ENCODE measurements at places on chromosomes 13 and 19.

DNA sequence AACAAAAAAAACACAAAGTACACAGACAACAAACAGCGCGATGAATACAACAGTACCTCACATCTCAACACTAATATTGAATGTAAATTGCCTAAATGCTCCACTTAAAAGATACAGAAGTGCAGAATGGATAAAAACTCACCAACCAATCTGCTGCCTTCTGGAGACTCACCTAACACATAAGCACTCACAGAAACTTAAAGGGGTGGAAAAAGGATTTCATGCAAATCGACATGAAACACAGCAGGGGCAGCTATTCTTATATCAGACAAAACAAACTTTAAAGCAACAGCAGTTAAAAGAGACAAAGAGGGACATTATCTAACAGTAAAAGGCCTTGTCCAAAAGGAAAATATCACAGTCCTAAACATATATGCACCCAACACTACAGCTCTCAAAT lies 209.5 kb downstream of the ABCC4 start:
- DNase-seq: no peak

- no peak for DNase-seq
Measured at GRCh38 chr19:5996623-5997320, 18.8 kb upstream of the RANBP3 start.

GRCh38 chr13:114260814-114261213 lies 20.6 kb upstream of the UPF3A start:
- no peak for DNase-seq

- DNase-seq: no peak
Measured at GRCh38 chr13:106503730-106504453, 31.6 kb downstream of the EFNB2 start.

DNA sequence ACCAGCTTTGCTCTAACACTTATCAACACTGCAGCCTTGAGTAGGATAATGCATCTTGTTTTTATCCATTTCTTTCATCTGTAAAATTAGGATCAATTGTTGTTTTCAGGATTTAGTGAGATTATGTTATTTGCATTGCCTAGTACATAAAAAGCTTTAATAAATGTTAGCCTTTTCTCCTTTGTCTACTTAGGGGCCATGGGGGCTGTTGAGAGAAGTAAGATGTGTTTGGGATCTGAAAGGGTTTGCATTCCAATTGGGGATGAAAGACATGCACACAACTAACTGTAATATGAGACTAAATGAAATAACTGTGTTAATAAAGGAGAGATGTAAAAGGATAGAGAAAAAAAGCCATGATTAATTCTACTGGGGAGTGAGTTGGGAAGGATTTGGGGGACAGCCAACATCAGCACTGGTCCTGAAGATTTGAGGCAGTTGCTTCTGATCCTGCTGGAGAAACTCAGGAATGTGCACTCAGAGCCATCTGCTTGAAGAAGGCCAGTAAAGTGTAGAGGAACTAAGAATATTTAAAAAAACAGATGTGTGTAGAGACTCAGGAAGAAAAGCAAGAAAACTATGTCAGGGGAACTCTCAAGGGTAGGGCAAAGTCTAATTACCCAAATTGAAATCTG lies 236.3 kb downstream of the OLFM4 start:
- DNase-seq: no peak

- DNase-seq: no peak
Measured at GRCh38 chr13:66995203-66995611, 234.9 kb downstream of the PCDH9 start.

GRCh38 chr19:4051175-4052101 lies 15.3 kb downstream of the ZBTB7A start:
- no peak for DNase-seq

- no peak for DNase-seq
Measured at GRCh38 chr19:13705928-13706447, 58.3 kb upstream of the MRI1 start.

- DNase-seq: no peak
Measured at GRCh38 chr19:13130886-13131490, 12.9 kb downstream of the NACC1 start.

- DNase-seq: no peak
Measured at GRCh38 chr19:16227837-16228636, 30.3 kb downstream of the AP1M1 start.

- no peak for DNase-seq
Measured at GRCh38 chr13:46858776-46859175, 38.1 kb downstream of the HTR2A start.

DNA sequence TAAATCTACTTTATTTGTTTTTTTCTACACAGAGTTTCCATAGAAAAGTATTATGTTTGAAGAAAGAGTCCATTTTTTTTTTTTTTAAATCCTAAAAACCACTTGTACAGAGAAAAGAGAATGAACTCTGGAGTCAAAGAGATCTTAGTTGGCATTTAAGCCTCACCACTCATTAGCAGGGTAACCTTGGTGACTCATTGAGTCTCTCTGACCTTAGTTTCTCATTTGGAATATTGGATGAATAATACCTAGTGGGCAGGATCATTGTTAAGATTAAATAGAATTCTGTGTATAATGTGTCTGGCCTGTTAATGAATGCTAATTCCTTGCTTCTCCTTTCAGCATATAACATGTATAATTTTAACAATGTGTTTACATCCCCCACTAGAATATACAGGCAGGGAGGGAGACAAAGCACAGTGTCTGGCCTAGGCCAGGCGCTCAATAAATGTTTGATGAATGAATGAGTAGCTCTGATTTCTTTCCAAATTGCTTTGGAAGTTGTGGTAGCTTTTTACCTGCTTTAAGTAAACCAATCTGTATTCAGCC lies 48.7 kb upstream of the MYCBP2 start:
- DNase-seq: no peak

DNA sequence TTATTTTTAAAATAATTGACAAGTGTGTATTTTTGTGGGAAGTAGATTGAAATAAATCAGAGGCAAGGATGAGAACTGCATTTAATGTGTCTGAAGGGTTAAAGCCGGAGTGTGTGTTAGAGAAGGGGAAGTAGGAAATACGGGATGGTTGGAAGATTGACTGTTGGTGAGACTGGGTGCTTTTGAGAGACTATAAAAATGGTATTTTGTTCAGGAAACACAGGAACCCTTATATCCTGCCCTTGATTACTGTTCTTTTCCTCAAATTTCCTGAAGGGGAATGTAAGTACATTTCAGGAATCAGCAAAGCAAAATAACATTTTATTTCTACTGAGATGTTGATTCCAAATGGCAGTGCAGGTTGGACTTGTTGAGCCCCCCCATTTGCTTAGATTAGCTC lies 15.1 kb downstream of the IFT88 start:
- DNase-seq: no peak

- no peak for DNase-seq
Measured at GRCh38 chr19:3516675-3517207, 10.6 kb downstream of the FZR1 start.

DNA sequence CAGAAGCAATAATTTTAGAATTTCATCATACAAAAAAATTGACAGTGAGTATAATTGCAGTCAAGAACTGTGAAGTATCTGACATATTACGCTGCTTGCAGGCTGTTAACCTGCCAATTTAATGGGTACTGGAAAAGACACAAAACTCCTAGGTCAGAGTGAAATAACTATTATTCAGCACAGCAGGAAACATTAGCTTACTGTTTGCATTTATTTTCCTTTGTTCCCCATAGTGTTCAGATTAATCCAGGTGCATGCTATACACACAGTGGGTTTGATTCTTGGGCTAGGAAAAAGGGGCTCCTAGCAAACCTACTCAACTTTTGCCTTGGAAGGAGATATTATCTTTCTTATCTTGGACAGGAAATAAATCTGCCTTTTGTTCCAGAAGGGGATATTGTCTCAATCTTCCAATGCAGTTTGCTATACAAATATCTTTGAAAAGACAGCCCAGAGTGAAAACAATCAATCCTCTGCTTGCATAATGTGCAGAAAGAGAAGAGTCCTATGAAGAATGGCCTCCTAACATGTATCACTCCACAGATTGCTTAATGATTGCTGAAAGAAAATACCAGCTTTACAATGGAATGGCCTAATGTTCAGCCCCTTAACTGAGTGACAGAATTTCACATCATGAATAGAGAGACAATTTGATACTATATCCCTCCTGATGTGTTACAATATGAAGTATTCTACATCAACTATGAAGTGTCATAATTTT lies 443.4 kb downstream of the TBC1D4 start:
- no peak for DNase-seq

DNA sequence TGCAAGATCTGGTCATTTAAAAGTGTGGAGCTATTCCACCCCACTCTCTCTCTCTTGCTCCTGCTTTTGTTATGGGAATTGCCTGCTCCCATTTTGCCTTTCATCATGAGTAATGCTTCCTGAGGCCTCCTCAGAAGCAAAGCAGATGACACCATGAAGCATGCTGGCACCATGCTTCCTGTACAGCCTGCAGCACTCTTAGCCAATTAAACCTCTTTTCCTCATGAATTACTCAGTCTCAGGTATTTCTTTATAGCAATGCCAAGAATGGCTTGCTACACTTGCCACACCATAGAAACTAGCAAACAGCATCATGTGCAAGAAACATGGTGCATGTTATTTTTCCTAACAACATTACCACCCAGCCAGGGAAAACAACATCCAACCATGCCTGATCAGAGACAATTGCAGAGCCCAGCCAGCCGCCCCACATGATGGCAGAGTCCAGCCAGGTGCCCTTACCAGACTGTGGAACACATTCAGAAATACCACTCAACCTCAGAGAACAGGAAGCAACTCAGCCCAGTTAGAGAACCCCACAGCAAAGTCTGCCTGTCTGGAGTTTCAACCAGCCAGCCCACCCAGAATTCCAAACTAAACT lies 36.9 kb downstream of the SYDE1 start:
- no peak for DNase-seq

DNA sequence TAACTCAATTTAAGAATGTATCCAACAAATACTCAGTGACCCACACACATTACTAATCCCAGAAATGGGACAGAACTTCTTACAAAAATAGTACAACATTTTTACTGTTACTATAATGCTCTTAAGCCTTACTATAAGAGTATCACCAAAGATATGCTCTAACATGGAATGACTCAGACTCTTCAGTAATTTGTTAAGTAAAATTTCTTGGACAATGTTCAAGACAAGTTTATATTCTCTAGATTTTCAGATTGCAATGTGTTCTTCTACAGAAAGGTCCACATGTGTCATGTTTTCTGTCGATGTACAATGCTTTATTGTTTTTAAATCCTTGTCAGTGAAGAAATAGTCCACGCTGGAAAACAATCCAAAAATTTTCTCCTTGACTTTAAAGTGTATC lies 66.3 kb upstream of the RFXAP start:
- DNase-seq: no peak

GRCh38 chr13:30739761-30740642 lies 4.7 kb downstream of the ALOX5AP start:
- peak; percentile 55 for DNase-seq

DNA sequence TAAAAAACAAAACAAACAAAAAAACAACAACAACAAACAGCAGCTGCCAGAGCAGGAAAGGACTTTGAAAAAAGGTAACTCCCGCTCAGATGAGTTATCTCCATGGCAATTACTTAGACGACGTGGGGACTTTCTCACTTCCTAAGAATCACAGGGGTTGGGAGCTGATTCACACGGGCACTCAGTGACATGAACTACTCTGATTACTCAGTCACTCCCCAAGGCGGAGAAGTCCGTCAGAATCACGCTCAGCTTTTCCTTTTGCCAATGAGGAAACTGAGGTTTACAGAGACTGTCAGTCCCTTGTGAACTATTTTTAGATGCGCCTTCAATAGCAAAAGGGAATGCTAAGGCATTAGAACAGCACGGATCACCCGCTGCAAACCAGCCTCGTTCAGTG lies 32.3 kb upstream of the MATK start:
- peak; percentile 36 for DNase-seq

DNA sequence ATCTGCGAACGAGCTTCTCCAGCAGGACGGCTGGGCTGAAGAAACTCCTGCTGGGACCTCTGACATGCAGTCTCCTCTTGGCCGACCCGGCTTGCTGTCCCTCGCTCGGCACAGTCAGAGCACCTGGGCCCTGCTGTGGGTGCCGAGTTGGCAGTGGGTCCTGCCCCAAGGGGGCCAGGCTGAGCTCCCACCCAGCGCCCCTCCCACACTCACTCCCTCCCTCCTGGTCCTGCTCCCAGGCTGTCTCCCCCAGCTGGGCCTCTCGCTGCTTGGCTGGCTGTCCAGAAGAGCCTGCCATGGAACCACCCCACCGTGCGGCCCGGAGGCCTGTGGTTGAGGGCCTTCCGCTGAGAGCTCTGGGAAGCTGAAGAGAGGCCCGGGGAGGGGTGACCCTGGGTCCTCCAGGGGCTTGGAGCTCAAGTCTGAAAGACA lies 6.0 kb downstream of the AKT2 start:
- no peak for DNase-seq

- DNase-seq: no peak
Measured at GRCh38 chr19:33954686-33955085, 158.0 kb downstream of the KCTD15 start.

DNA sequence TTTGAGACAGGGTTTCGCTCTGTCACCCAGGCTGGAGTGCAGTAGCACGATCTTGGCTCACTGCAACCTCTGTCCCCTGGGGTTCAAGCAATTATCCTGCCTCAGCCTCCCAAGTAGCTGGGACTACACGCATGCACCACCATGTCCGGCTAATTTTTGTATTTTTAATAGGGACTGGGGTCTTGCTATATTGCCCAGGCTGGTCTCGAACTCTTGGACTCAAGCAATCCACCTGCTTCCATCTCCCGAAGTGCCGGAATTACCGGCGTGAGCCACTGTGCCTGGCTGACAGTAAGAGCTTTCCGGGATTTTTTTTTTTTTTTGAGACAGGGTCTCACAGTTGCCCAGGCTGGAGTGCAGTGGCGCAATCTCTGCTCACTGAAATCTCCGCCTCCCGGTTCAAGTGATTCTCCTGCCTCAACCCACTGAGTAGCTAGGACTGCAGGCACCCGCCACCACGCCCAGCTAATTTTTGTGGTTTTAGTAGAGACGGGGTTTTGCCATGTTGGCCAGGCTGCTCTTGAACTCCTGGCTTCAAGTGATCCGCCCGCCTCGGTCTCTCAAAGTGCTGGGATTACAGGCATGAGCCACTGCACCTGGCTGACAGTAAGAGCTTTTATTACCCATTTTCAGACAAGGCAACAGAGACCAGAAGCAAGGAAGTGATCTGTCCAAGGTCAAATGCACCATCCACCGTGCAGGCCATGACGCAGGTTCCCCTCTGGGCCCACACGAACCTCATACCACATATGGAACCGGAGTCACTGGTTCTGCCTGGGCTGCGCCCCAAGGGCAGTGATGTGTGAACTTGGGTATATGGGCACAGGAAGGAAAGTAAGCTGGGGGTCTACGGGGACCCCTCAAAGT lies 21.0 kb downstream of the RFX1 start:
- no peak for DNase-seq

- no peak for DNase-seq
Measured at GRCh38 chr19:17706750-17707181, 12.5 kb upstream of the MAP1S start.
